ENCODE measurements at places on chromosomes 7 and 10.

GRCh38 chr7:46847126-46847525 is 734.8 kb downstream of the TNS3 start:
- no peak for DNase-seq

GRCh38 chr10:5565205-5565545 is 40.4 kb downstream of the CALML3 start:
- DNase-seq: no peak

GRCh38 chr7:16055263-16055976 is 365.9 kb downstream of the CRPPA start:
- DNase-seq: no peak

DNA sequence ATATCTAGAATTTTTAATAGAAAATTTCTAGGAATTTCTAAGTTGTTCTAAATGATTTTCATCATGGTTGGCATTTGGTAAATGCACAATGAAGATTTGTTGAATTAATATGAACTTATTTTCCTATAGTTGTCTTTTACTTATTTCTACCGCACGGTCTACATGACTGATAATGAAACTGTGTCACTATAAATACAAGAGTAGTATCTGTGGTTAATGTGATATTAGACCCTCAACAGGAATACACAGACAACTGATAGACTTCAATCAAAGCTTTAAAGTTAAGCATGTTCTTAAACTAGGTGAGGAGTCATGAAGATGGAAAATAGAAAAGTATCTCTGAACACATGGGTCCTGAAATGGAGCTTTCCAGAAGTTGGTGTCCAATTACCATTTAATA is 297.9 kb upstream of the ETV1 start:
- DNase-seq: no peak

DNA sequence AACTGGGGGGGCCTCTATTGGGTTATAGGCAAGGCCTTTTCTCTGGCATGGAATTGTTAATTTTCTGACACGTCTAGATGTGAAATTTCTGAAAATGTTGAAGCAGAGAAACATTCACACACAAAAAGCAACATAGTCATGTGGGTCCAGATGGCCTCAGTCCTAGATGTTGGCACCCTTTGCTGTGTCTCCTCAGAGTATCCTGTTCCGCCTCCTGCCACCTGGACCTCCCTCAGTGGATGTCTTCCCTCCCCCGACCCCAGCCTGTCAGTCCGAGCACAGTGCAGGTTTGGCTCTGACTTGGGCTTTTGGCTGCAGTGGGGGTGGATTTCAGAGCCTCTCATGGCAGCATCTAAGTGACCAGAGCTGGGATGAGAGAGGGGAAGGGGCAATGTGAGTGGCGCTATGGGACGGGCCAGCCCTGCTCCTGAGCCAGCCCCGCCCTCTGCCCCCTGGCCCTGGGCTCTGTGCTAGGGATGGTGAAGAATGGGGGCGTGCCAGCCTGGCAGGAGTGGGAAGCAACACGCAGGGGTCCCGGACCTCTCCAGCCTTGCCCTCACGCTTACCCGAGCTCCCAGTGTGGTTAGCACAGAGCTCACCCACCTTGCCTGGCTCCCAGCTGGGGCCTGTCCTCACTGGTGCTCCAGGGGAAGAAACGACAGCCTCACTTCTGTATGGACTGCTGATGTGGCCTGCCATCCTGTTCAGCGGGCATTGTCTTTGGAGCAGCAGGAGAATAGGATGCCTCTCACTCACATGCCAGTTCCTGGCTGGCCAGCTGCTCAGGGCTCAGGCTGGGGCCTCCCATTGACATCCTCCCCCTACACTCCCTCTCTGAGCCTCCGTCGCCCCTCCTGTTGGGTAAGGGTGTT is 6.2 kb downstream of the ATP6V0E2 start:
- no peak for DNase-seq

- DNase-seq: no peak
These were observed 26.0 kb upstream of the MCU start for GRCh38 chr10:72665925-72666324.

DNA sequence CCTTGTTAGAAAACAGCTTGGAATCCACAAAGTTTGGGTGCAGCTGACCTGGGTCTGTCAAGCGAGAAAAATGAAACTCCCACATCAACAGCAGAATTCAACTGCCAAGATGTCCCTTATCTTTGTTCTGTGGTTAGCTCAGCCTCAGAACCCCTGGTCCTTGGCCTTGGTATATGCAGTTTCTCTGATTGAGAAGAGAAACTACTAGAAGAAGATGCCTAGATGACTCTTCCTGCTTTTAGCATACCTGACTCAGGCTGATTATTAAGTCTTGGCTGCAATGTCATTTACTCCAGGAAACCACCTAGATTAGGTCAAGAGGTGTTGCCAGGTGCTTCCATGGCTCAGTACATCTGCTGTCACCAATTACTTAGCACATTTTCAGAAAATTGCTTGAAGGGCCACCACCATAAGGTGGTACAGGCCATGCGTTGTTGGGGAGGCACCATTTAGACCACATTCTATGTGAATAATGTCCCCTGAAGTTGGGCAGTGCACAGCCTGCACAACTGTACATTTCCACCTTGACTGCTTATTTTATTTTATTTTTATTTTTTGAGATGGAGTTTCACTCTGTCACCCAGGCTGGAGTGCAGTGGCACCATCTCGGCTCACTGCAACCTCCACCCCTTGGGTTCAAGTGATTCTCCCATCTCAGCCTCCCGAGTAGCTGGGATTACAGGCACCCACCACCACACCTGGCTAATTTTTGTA is 59.4 kb upstream of the ZNF438 start:
- no peak for DNase-seq

DNA sequence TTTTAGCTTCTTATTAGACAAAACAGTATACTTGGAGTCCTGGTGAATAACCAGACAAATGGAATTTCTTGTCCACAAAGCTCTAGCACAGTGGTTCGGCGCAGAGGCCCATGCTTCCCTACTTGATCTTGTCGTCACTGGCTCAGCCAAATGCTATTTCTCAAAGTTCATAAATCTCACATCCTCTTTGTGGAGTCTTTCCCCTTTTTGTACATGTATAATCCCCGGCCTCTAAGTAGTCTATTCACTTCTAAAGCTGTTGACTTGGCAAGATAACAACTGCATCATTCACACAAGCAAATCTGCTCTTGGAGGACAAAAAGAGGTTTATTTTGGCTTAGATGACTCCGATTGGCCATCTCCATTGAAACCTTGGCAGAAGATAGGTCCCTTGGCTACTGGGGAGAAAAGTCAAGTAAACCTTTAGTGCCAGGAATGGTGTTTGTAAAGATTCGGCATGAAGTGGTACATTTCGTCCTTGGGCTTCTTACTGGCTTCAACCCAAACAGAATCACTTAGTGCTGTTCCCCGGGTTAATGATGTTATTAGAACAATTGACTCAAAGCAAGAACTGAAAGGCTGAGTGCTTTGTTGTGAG is 5.1 kb upstream of the AKR1E2 start:
- DNase-seq: no peak

- DNase-seq: no peak
These were observed at the start of gene THSD7A for GRCh38 chr7:11831736-11832495. Gene THSD7A (minus strand): TSS chr7:11832198. CDS start chr7:11831946, 252 bp downstream.

DNA sequence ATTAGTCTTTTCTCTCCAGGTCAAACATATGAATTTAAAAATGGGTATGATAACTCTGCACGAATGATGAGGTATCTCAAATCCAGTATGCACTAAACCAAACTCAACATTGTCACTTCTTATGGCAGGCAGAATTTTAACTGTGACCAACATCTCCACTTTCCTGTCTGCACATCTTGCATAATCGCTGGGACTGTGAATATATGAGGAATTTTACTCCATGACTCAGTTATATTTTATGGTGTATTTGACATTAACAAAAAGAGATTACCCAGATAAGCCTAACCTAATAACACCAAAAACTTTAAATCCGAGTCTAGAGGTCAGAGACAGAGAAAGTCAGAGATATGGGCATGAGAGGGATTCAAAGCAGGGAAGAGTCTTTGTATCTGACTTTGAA is 454.5 kb upstream of the SEMA3D start:
- no peak for DNase-seq

- DNase-seq: no peak
These were observed 122.8 kb upstream of the RHOBTB1 start for GRCh38 chr10:61066661-61067344.

- DNase-seq: no peak
These were observed 28.9 kb upstream of the NPY start for GRCh38 chr7:24255139-24255538.

GRCh38 chr7:34277016-34277802 is 371.9 kb downstream of the BMPER start:
- DNase-seq: no peak

GRCh38 chr10:70729763-70730357 is 55.3 kb downstream of the TBATA start:
- no peak for DNase-seq

DNA sequence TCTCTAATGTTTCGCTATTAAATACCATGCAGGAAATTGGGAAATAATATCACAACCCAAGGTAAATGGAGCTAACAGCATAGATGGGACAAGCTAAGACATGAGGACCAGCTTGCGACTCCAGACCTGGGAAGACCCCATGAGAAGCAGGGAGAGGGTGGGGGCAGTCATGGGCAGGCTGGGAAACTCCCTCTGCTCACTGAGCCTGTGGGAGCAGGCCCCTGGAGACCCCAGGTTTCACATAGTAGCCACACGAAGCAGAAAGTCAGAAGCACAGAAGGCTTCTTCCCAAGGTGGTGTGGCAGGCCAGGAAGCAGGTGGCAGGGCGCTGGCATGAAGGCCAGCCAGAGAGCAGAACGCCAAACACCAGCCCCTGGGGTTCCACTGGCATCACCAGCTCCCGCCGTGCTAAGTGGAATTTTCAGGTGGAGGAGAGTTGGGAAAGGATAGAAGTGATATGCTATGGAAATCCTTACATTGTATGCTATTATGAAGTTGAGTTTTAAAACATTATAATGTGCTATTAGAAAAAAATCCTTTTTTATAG is 99.9 kb upstream of the RNF32 start:
- no peak for DNase-seq

DNA sequence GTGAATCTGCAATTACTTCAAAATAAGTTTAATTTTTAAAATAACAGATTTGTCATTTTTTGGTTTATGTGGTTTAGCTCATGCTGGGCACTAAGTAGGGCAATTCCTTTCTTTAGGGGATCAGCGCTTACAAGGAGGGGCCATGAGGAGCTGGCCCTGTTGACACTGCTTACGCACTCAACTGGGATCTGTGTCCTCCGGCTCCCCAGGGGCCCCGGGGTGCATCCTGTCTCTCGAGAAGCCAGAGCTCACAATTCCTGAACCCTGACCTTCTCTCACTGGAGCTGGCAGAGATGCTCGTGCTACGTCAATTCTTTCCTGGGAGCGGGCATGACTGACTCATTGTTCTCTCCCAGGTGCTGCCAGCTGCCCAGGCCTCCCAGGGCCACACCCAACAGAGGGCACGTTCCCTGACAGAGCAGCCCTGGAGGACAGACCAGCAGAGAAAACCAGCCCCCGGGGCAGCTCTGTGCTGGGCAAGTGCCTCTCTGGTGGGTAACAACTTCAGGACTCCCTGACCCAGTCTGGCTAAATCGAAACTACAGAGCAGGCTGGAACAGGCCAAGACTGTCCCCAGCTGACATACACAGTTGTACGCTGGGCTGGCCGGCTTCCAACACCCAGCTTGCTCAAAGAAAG is 36.8 kb downstream of the CTBP2 start:
- no peak for DNase-seq

- DNase-seq: no peak
These were observed 35.4 kb downstream of the TBATA start for GRCh38 chr10:70749756-70750155.

DNA sequence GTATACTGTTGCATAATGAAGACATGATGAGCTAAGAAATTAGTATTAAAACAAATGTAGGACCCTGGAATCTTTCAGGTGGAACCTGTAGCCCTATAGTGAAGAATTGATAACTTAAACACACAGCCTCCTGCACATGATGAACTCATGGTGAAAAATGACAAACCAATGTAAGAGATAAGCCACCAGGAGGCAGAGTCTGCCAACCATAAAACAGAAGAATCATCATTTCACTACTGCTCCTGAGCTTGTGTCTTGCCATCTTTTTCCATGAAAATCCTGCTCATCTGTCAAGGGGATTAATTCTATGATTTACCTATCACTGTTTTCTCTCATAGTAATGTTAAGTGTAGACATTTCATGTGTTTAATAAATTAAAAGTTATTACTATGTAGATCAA is 363.9 kb downstream of the MALRD1 start:
- no peak for DNase-seq

DNA sequence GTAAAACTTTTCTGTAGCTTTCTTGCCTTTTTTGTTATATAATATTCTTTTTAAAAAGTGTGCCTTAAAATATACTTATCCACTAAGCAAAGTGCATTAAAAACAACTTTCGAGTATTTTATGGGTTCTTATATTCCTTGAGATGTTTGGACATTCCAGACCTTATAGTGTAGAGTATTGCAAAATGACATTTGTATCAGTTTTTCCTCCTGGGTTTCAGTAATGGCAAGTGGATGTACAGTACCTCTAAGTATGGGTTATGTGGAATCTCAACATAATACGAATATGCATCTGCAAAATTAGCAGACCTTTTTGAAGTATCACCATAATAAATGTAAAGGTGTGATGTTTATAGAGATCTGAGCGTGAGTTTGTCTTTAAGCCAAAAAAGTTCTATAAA is 2.7 kb downstream of the CDK13 start:
- DNase-seq: no peak

DNA sequence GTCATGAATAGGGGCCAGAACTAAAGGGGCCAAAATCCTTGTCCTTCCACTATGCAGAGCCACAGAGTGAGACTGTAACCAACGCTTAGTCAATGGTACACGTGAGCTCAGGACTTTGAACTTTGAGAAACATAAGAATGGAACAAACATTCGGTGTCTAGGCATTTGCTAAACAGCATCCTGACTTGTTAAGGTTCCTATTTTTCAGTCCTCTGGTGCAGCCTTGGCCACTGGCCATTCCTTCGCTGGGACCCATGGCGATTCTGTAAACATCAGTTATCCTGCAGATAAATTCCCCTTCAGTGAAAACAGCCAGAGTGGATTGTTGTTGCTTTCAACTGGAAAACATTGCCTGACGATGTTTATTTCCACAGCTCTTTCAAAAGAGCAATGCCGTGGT is 266.8 kb downstream of the SORCS1 start:
- DNase-seq: no peak

GRCh38 chr10:103852189-103852711 is 3.1 kb downstream of the SH3PXD2A start:
- no peak for DNase-seq

- no peak for DNase-seq
These were observed 47.7 kb downstream of the LRGUK start for GRCh38 chr7:134174795-134175261.

GRCh38 chr10:19491166-19491565 is 325.1 kb upstream of the PLXDC2 start:
- DNase-seq: no peak

All from esophagus squamous epithelium (tissue), 5 donors.